ENCODE measurements at places on chromosomes 5 and 9. TPM values are rescaled to one million over a fixed set of nuclear protein-coding genes. Genes with fewer than 3 reads are reported as not detected.

GRCh38 chr5:134873494-134873893 is 677 bp upstream of the TXNDC15 start:
- no peaks in the 10 kb centered on the region for H3K27me3 ChIP-seq
- peak overlapping the region; percentile 98 for H3K27ac ChIP-seq
- peaks cover 21% of the 10 kb centered on the region for H3K4me1 ChIP-seq
- peak overlapping the region; percentile 97 for H3K4me3 ChIP-seq
- DNase-seq = no peak

GRCh38 chr9:121929893-121930875 is 162.9 kb downstream of the TTLL11 start:
- no peak overlapping the region for H3K27ac ChIP-seq
- H3K4me3 ChIP-seq = no peak overlapping the region
- H3K27me3 ChIP-seq = no peaks in the 10 kb centered on the region
- H3K4me1 ChIP-seq = no peaks in the 10 kb centered on the region
- DNase-seq = no peak

DNA sequence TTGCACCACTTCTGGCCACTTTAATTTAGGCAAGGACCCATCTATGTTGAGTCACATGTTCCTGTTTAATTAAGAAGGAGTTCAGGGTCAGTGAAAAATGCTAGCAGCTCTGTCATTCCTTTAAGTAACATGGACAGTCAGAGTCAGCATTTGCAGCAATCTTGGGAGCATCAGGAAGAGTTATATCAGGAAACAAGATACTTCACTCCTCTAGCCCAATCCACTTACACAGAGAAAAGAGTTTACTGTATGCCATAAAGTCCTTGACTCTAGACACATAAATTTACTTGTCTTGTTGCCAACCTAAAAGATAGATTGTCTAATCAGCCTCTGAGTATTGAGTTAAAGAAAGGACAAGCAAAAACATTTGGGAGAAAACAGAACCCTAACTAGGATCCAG is 266.7 kb downstream of the PJA2 start:
- H3K27me3 ChIP-seq = no peaks in the 10 kb centered on the region
- DNase-seq = no peak
- H3K27ac ChIP-seq = no peak overlapping the region

FNBP1 gene
- total RNA-seq = 61.1 TPM

DNA sequence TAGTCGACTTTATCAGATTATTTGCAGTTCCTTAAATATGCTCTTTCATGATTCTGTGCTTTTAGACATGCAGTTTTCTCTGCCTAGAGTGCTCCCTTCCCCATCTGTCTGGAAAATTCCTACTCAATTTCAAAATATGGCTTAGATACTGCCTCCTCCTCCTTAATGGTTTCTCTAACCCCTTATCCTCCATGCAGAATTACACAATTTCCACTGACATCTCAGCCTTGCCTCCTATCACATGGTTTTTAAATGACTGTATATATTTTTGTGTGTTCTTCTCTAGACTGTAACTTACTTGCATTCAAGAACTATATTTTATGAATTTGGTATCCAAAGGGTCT is 85.2 kb downstream of the SLC44A1 start:
- H3K4me3 ChIP-seq = no peak overlapping the region
- H3K27ac ChIP-seq = no peak overlapping the region
- H3K36me3 ChIP-seq = no peaks in the 10 kb centered on the region
- no peaks in the 10 kb centered on the region for H3K27me3 ChIP-seq
- DNase-seq = no peak

PDE8B gene
- 5.3 TPM for total RNA-seq

GLDC gene
- total RNA-seq = 0.77 TPM

HCN1 gene
- not detected for total RNA-seq

STC2 gene
- total RNA-seq = 10.8 TPM

DNA sequence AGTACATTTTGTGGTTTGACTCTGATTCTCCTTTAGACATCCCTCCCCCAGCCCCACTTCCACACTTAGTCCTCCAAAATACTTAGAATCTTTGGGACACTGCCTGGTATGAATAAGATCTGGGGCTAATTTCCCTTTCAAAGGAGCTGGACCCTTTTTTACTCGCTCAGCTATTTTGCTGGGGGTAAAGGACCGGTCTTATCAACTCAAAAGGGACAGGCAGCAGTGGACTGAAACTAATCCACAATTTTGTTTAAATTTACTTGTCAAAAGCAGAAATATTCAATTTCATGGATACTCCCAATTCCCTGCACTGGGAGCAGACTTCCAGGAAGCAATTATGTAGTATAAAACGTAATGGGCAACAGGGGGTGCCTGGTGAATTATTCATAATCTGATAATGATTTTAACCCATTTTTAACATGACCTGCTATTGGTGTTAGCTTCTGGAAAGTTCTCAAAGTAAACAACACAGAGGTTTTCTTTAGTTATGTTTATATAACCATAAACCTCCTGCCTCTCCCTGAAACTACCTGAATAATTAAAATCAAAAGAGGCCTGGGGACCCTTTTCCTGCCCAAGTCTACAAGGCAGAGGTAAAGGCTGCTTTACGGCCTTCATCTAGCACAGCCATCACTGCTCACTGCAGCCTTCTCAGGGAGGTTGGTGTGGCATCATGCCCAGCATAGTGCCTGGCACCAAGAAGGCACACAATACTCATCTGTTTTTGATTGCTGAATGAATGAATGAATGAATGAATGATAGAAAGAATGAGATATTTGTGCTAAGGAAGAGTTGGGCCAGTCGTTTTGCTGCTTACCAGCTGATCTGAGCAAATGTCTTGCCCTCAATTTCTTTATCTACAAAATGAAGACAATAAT is 44.2 kb upstream of the GNPDA1 start:
- H3K4me3 ChIP-seq = no peak overlapping the region
- H3K36me3 ChIP-seq = no peaks in the 10 kb centered on the region
- no peaks in the 10 kb centered on the region for H3K27me3 ChIP-seq
- no peak for DNase-seq
- no peak overlapping the region for H3K27ac ChIP-seq
